ENCODE measurements at places on chromosomes 1 and 21.

- DNase-seq = no peak
These were observed 19.6 kb upstream of the DMRTB1 start for GRCh38 chr1:53439337-53440207.

- no peak for DNase-seq
These were observed 66.6 kb downstream of the SYT2 start for GRCh38 chr1:202643397-202644218.

GRCh38 chr1:188027613-188028012 lies 1198.9 kb downstream of the PLA2G4A start:
- no peak for DNase-seq

DNA sequence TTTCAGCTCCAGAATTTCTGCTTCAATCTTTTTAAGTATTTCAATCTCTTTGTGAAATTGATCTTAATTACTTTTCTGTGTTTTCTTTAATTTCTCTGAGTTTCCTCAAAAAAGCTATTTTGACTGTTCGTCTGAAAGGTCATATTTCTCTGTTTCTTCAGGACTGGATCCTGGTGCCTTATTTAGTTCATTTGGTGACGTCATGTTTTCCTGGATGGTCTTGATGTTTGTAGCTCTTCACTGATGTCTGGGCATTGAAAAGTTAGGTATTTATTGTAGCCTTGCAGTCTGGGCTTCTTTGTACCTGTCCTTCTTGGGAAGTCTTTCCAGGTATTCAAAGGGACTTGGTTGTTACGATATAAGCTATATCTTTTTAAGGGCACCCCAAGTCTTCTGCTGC lies 998.7 kb downstream of the NCAM2 start:
- no peak for DNase-seq

- DNase-seq = no peak
These were observed 15.4 kb downstream of the NPPA start for GRCh38 chr1:11831945-11832725.

DNA sequence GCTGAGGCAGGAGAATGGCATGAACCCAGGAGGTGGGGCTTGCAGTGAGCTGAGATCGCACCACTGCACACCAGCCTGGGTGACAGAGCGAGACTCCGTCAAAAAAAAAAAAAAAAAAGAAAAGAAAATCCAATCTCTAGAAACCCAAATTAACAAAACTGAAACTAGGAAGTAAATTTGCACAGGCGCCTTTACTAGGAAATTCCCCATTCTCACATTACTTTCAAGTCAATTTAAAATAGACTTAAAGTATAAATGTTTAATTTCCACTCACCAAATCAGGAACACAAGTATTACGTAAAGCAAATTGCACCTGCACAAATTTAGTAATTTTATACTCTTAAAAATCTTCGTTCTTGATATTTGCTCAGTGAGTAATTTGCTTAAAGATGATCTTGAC lies 67.8 kb upstream of the BCAR3 start:
- DNase-seq = no peak

DNA sequence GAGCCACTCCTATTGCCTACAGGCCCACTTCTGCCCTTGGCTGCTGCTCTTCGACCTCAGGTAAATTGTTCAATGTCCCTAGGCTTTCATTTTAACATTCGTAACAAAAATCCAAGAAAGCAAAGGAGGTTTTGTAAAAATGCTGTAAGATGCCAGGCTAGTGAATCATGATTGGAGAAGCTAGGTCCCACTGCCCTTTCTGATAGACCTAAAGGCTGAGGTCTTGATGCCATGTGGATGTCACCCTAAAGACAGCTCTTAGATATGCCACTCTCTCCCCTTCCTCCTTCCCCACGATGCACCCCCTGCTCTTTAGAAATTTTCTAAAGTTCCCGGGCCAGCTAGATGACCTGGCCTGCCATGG lies 9.9 kb upstream of the TMEM39B start:
- no peak for DNase-seq
